Activated CD8-positive, alpha-beta T cell treated with anti-CD3 and anti-CD28 coated beads for 36 hours (primary cell): ENCODE measurements at places on chromosomes 3 and 15. TPM values are rescaled to one million over a fixed set of nuclear protein-coding genes. Genes with fewer than 3 reads are reported as not detected.

WNT5A gene
- not detected for total RNA-seq

TMA7 gene
- 312 TPM for total RNA-seq

C3orf85 gene
- not detected for total RNA-seq

PLXNB1 gene
- 3.7 TPM for total RNA-seq

PLA2G4D gene
- not detected for total RNA-seq

STRC gene
- total RNA-seq, result 0.36 TPM
